Brain (organoid and tissue), 16 donors: ENCODE measurements at places on chromosomes 6 and 20. TPM values are rescaled to one million over a fixed set of nuclear protein-coding genes. Genes with fewer than 3 reads are reported as not detected.

The TAGAP gene
- 0.14 TPM for polyA plus RNA-seq

The OR2H1 gene
- polyA plus RNA-seq = not detected

The SLC13A3 gene
- 10.3 TPM for polyA plus RNA-seq

The RANBP9 gene
- polyA plus RNA-seq = 61.8 TPM

The DEFB114 gene
- not detected for polyA plus RNA-seq

The PPP1R16B gene
- polyA plus RNA-seq = 37.6 TPM

The ROS1 gene
- not detected for polyA plus RNA-seq

The GGTLC1 gene
- polyA plus RNA-seq = not detected

The C20orf141 gene
- not detected for polyA plus RNA-seq

The FERMT1 gene
- polyA plus RNA-seq = 0.85 TPM

The RSPO3 gene
- polyA plus RNA-seq = 0.15 TPM

The FAM217A gene
- polyA plus RNA-seq = not detected

The OPRL1 gene
- polyA plus RNA-seq = 10.8 TPM

The UBE2C gene
- 383 TPM for polyA plus RNA-seq

The TPX2 gene
- 150 TPM for polyA plus RNA-seq

The HSPA1L gene
- polyA plus RNA-seq = 7.6 TPM

The SNAP25 gene
- 237 TPM for polyA plus RNA-seq

The CLPSL2 gene
- polyA plus RNA-seq = 2.3 TPM

The OR2B6 gene
- 0.37 TPM for polyA plus RNA-seq

The DYNLT2 gene
- polyA plus RNA-seq = 1.6 TPM

The VWA7 gene
- polyA plus RNA-seq = 8.1 TPM

The SRSF12 gene
- 5.8 TPM for polyA plus RNA-seq

The CCN2 gene
- 21.4 TPM for polyA plus RNA-seq

The BFSP1 gene
- 3.6 TPM for polyA plus RNA-seq

The FOXA2 gene
- polyA plus RNA-seq = 131 TPM

The GTSF1L gene
- not detected for polyA plus RNA-seq

The CGA gene
- polyA plus RNA-seq = not detected

The NRN1 gene
- polyA plus RNA-seq = 44.2 TPM

The DOK5 gene
- 5.7 TPM for polyA plus RNA-seq

The TOMM34 gene
- polyA plus RNA-seq = 78.4 TPM
